ENCODE measurements at places on chromosomes 6 and 20. TPM values are rescaled to one million over a fixed set of nuclear protein-coding genes. Genes with fewer than 3 reads are reported as not detected.

Gene RNF182
- 1.5 TPM for total RNA-seq

Gene RHAG
- not detected for total RNA-seq

Gene LINC00237
- not detected for total RNA-seq

Gene LY6G6D
- total RNA-seq: not detected

Gene TULP1
- not detected for total RNA-seq

Gene COMMD7
- total RNA-seq: 24.3 TPM

Gene CGA
- not detected for total RNA-seq

Gene IP6K3
- 4.2 TPM for total RNA-seq

Gene GPANK1
- total RNA-seq: 20.0 TPM

Gene DSE
- total RNA-seq: 133 TPM

Gene DYNLT2
- total RNA-seq: 1.9 TPM

Data from breast epithelium (tissue), 4 donors.